ENCODE measurements at places on chromosomes 7 and 10.

- DNase-seq: peak; percentile 85
Observed at GRCh38 chr7:137081321-137082093, 213.1 kb downstream of the CHRM2 start.

DNA sequence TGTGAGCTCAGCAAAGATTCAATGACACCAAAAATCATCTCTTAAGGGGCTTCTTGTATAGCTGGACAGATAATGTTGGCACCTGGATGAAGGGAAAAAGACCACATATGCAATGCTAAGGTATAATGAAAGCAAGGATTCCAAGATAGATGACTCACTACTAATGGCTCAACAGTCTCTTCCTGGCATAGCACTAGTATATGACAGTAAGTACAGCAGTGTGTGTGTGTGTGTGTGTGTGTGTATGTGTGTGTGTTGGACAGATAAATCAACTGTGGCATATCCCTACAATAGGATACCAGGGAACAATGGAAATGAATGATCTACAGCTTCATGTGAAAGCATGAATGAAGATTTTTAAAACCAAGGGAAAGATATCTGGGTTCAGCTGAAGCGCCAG, 257.1 kb downstream of the SFMBT2 start:
- no peak for DNase-seq

GRCh38 chr10:44779511-44779910, 131.6 kb upstream of the TMEM72 start:
- no peak for DNase-seq

DNA sequence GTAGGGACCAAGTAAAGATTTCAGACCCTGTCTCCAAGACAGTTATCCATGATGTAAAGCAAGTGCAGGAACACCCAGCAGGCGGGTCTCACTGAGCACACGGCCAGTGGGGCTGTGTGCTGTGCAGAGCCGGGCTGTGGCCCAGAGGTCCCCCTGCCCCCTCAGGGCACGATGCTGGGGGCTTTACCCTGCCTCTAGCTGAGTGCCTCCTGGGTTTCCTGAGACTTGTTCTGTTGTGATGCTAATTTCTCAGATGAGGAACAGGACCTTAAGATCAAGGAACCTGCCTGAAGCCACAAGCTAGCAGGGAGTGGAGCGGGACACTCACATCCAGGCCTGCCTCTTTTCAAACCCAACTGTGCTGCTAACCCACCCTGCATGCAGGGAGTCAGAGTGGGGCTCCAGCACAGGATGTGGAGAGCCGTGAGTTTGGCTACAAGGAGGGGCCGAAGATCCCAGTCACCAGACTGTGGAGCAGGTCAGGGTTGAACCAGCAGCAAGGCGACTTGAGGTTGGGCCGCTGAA, 76.1 kb upstream of the LYZL2 start:
- no peak for DNase-seq

DNA sequence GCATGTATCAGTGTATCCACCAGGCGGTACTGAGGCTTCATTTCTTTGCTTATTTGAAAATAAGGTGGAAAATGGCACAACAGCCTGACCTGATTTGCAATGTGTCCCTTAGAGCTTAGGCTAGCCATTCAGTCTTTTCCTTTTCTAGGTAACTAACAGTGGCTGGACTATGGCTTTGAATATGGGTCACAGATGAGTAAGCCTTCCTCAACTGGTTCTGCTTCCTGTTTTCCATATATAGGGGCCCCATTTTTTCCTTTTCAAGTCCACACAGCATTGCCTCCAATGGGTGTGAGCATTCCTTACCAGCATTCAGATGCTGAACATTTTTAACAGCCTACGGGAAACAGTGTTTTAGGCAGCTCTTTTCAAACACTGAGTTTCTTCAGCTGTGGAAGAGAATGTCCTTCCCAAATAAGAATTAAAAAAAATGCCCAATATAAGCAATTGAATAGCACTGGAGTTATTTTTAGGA, 3.9 kb upstream of the ITGB1 start:
- peak; percentile 66 for DNase-seq

- no peak for DNase-seq
Observed at GRCh38 chr7:33805630-33806233, 99.6 kb upstream of the BMPER start.

- no peak for DNase-seq
Observed at GRCh38 chr7:13849163-13849892, 140.1 kb downstream of the ETV1 start.

DNA sequence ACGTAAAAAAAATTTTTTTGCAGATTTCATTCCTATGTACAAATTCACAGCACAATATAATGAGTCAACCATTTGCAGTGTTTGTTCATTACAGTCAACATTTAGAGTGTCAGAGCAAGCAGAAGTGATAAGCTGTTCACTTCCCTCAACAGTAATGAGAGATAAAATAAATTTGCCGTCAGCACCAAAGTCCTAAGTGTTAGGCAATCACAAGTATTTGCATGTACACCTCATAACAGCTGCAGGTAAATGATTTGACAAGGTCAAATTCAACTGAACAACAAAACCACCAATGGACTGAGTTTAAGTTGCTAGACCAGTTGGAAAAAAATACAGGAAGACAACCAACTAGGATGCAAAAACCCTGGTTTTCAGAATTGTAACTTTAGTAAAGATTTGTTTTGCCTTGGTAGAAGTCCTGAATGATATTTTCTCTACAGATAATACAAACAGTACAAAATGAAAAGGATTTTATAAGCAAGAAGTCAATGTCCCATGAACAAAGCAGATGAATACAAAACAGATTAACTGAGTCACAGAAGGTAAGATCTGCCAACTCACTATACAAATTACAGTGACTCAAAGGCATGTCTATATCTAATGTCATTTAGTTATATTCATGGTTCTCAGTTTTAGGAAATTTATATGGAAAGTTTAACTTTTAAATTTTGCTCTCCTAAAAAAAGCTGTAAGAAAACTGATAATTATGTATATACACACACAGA, 10.4 kb downstream of the RAPGEF5 start:
- no peak for DNase-seq

- DNase-seq: no peak
Observed at GRCh38 chr7:134782121-134782623, 2.7 kb downstream of the CALD1 start.
